ENCODE measurements at places on chromosomes 4 and X. TPM values are rescaled to one million over a fixed set of nuclear protein-coding genes. Genes with fewer than 3 reads are reported as not detected.

DNA sequence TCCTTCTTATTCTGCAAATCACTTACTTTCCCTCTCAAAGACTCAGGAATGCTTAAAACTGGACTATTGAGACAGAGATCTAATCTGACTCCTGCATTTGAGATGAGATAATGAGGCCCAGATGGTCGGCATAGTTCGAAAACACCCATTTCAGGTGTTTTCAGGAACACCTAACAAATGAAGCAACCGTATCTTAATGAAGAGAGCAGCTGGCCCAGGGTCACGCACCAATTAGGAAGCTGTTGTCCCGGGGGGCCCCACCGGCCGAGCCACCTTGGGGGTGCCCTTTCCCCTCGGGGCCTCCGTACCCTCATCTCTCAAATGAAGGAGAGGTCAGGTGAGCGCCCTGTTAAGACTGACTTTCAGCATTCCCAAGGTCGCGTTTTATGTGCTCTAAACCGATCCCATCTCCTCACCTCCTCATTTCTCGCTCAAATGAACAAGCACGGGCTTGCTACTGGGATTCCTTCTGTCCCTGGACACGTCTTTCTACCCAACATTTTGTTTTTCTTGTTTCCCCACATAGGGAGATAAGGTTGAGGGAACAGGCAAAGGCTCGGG is 824 bp downstream of the LRPAP1 start:
- no peak for DNase-seq

MAGEA4 gene
- total RNA-seq, result not detected

DNA sequence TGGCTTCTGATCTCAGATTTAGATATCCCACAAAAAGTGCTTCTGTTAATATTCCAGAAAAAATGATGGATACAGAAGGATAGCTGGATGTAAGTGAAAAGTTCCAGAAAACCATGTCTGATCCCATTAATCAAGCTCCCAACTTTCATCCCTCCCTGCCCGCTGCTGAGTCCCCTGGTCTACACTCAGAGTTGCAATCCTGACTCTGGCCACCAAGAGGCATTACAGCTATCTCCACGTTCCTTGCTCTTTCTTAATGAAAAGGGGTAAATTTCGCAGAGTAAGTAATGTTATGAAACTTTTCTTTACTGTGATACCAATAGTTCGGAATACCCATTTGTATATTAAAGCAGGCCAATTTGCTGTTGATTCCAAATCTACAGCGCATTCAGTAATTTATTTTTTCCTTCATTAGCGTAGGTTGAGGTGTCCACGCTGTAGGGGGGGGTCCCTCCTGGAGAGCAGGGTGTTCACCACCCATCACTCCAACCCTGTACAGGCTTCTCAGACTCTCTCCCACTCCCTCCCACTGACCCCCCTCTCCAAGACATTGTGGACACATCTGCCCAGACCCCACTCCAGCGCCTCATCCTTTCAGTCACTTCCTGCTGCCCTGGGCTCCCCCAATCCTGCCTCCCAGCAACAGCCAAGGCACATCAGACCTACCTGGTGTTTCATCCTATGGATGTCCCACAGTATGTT is 55.1 kb downstream of the RAB40A start:
- peak; percentile 52 for DNase-seq

DNA sequence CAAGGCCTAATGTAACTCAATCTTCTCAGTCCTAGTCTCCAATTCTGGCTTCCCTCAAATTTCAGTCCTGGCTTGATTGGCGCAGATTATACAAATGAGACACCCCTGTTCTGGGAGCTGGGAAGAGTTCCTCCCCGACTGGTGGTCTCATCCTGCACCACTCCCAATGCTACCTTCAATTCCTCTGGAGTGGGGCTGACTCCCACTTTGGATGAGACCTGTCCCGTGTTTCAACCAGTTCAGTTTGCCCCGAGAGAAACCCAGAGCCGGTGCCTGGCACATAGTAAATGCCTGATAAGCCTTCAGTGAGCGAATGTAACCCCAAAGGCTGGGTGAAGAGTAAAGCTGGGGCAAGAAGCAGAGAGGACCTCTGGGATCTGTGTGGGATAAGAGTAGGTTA is 4.0 kb upstream of the SYP start:
- no peak for DNase-seq

DNA sequence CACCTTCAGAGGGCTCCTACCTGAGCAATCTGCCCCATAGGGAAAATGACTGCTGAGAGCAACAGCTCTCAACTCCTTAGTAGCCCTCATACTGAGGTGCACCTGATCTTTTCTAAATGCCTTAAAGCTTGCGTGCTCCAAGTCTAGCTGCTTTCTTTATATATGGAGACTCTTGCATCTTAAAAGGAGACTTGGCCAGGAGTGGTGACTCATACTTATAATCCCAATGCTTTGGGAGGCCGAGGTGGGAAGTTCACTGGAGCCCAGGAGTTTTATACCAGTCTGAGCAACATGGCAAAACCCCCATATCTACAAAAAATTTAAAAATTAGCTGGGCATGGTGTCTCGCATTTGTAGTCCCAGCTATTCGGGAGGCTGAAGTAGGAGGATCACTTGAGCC is 78.1 kb upstream of the TRIM2 start:
- no peak for DNase-seq

DNA sequence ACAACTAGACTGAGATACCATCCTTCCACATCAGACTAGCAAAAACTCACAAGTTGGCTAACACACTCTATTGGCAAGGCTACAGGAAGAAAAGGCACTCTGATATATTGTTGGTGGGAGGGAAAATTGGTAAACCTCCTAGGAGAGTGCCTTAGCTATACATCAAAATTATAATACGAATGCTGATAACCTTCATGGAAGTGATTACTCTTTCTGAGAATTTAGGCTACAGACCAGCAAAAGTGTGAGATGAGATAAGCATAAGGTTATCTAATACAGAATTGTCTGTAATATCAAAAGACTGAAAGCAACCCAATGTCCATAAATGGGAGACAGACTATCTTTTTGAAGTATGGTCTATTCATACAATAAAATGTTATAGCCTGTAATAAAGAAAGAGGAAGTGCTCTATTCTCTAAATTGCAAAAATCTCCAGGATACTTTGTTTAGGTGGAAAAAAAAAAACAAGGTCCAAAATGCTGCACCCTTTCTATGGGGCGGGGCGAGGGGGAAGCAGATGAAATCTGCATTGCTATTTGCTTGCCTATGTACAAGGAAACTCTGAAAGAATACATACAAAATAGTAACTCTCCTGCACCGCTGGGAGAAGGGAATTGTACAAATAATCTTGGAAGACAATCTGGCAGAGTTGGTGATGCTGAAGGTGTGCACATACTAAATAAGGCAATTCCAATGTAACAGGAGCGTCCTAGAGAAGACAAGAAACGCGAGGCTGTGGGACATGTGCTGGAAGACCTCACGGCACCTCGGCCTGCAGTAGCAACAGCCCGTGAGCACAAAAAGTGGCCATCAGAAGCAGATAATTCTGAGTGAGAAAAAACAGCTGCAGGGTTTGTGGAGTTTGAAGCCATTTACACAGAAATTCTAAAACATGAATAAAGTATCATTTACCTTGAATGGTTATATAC is 109.7 kb downstream of the AFAP1 start:
- no peak for DNase-seq

GRCh38 chr4:61511716-61512488 is 311.8 kb downstream of the ADGRL3 start:
- no peak for DNase-seq

GRCh38 chr4:21946858-21947257 is 1.7 kb downstream of the KCNIP4 start:
- DNase-seq, result no peak

DNA sequence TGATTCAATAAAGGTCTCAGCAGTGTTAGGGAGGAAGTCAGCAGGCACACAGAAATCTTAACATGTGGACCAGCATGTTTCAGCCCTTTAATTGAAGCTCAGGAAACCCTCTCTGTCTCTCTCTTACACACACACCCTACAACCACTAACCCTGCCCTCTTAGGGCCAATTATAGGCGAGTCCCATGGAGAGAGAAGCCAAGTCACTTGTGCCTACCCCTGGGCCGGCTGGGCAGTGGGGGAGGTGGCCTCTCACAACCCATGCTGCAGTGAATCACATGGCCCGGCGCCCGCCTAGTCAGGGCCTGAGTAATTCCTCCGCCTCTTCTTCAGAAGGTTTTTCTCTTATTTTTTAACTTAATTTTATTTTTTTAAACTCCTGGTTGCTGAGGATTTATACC is 3.7 kb downstream of the FGD1 start:
- DNase-seq, result peak; percentile 60

- DNase-seq, result no peak
Measured at GRCh38 chr4:121049072-121049599, 23.2 kb downstream of the NDNF start.

DNA sequence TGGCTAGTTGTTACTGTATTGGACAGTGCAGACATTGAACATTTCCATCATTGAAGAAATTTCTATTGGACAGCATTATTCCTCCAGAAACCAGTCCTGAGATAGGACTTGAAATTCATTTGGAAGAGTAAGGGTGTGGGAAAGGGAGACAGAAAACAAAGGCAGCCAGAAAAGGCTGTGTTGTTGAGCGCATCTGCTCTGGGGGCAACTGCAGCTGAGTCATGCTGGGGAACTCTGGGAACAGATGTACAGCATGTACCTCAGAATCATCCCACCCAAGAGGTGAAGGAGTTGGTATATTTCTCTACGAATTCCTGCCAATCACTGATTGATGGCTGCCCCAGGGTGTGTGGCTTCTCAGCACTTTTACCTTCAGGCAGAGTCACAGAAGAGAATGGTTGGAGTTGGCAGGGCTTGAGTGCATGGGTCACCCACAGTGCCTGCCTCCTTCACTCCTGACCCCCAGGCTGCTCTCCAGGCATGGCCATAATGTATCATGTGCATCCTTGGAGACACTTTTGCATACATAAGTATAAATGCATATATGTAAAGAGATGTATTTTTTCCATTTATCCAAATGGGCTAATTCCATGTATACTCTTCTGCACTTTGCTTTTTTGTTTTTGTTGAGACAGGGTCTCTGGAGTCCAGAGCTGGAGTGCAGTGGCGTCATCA is 39.4 kb downstream of the GEMIN8 start:
- no peak for DNase-seq

- peak; percentile 29 for DNase-seq
Measured at GRCh38 chrX:40573763-40574162, 7.0 kb upstream of the ATP6AP2 start.

All from lung microvascular endothelial cell (primary cell).